ENCODE measurements at places on chromosomes 1 and 21. TPM values are rescaled to one million over a fixed set of nuclear protein-coding genes. Genes with fewer than 3 reads are reported as not detected.

The GRIK3 gene
- total RNA-seq: not detected

The SLC6A17 gene
- 0.23 TPM for total RNA-seq

The SLC44A3 gene
- total RNA-seq: 1.5 TPM

DNA sequence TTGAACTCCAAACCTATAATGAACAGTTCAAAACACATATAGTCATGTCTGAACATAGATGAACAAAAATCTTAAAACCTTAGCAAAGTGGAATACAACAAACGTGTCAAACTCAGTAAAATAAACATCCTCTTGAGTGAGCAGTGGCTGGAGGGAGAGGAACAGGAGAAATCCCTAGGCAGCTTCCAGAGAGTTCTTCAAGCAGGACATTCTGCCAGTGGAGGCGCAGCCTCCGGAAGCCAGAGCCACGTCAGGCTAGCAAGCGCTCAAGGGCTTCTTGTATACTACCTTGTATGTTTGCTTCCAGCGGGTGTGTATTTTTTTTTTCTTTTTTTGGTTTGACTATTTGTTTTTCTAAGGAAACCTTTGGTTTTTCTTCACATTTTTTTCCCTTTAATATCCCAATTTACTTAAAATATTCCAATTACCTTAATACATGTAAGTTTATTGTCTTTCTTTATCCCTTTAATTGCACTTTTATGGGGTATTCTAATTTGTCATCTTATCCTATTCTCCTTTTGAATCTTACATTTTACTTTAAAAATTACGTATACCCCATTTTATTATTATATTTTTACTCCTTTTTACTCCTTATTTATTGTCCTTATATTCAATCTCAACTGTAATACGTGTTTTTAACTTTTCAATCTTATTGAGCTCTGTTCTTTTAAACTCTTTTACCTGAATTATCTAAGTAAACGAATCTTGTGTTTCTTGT, 42.0 kb downstream of the COLGALT2 start:
- no peak for DNase-seq

DNA sequence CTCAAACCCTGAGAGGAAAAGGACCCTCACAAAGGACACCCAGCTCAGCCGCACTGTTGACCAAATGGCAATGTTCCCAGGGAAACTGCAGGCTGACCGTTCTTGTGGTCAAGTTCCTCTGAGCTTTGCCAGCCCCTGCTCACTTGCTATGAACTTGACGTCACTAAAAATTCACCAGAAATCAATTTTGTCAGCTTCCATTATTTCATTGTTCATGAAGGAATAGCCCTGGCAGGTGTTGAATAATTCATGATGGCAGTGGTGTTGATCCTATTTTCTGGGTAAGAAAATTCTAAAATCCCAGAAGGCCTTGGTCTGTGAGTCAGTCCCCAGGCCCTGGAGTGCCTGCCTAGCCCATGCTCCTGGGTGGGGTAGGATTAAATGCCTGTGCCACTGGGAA, 318.9 kb downstream of the ZNF326 start:
- DNase-seq: no peak

- DNase-seq: no peak
These were observed 519.3 kb upstream of the CXADR start for GRCh38 chr21:16993416-16994038.

The PIK3R3 gene
- 13.4 TPM for total RNA-seq

DNA sequence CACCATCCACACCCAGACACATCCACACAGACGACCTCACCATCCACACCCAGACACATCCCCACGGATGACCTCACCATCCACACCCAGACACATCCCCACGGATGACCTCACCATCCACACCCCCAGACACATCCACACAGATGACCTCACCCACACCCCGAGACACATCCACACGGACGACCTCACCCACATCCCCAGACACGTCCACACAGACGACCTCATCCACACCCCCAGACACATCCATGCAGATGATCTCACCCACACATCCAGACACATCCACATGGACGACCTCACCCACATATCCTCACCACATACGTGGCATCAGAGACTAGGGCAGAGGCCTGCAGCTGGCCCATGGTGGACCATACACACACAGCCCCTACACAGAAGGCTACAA, 14.7 kb upstream of the FABP3 start:
- no peak for DNase-seq

GRCh38 chr1:156639601-156640101, 2.3 kb upstream of the BCAN start:
- DNase-seq: peak; percentile 58

DNA sequence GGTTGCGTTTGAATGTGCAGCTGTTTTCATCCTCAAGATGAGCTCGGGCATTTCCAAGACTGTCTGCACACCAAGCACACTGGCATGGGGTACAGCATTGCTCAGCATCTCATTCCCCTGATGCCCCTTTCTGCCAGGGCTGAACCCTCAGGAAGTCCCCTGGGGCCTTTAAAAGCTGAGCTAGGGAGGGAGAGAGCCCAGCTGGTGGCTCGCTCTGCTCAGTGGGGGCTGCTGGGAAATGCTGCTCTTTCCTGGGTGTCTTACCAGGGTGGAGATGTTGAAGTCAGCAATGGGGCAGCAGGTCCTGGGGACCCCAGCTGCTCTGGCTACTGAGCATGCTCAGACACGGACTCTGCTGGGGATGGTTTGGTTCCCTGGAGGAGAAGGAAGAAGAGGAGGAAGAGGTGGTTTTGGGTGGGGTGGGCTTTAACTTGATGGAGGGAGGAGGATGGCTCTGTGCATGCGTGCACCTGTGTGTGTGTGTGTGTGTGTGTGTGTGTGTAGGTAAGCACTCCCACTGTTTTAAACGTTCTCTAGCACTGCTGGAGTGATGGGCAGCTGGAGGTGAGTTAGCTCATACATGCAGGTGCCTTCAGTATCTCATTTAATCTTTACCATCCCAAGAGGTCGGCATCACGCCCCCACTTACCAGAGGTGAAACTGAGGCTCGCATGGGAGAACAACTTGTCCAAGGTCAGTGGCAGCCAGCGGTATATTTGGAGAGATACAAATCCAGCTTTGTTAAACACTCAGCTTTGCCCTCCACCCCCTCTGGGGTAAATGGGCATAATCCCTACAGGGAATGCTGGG, 40.9 kb downstream of the ACTL8 start:
- DNase-seq: no peak

- no peak for DNase-seq
These were observed 8.9 kb upstream of the GLIS1 start for GRCh38 chr1:53747841-53748240.

DNA sequence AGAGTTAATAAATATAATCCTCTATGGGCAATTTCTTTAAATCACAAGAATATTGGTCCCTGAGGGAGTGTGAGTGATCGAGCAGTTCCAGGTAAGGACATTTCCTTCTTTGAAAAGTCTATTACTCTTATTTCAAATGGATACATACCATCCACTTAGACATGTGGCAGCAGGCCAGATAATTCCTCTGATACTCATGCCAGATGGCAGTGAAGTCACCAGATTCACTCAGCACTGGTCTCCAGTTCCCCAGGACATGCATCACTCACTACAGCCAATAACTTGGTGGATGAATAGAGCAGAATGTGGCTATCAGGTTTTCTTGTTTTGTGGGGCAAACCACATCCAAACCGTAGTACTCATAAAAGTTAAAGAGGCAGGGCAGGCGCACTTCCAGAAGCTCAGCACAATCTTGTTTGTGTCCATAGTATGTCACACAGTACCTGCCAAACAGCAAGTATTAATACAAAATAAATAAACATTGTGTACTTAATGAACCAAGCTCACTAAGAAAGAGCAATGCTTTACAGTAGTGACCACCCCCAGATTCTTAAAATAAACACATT, 74.2 kb upstream of the CD53 start:
- no peak for DNase-seq

DNA sequence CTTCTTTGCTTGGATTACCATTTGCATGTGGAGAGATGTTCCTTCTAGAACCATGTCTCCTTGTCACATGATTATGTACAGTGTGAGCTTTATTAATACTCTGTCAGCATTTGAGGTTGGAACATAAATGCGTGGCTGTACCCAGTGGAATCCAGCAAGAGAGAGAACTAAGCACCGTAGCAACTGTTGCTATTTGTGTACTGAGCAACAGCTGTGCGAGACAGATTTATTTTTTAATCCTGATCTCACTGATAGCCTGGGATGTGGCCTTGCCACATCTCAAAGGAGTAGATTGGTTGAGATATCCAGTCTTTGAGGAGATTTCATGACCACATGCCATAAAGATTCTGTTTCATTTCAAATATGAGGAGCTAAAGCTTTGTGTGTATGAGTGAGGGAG, 43.4 kb downstream of the KIF1B start:
- DNase-seq: peak; percentile 98

GRCh38 chr1:26345718-26346117, 8.2 kb downstream of the CRYBG2 start:
- no peak for DNase-seq

DNA sequence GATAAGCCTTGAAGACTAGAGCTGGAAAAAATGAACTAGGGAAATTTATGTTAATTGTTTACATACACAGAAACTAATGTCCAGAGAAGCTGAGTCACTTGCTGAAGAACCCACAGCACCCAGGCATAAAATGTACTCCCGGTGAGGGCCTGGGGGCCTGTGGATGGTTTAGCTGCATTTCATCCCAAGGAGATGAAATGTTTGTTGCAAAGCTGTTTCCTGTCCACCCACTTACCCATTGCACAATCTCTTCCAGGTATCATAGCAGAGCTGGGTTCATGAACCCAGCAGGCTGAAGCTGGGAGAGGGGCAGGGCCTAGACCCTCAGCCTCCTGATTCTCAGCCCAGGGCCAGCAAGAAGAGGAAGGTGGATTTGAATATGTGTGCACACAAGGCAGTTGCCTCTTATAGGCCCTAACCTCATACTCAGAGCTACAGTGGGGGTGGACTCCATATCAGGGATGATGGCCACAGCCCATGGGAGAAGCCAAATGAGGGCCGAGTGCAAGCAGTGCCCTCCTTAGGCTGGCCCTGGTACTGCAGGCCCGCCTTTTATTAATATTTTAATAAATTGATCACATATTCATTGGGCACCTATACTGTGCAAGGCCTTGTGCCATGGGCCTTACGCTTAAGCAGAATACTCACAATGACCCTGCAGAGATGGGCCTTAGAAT, 110.8 kb downstream of the LACTBL1 start:
- DNase-seq: peak; percentile 34

The C8A gene
- not detected for total RNA-seq

DNA sequence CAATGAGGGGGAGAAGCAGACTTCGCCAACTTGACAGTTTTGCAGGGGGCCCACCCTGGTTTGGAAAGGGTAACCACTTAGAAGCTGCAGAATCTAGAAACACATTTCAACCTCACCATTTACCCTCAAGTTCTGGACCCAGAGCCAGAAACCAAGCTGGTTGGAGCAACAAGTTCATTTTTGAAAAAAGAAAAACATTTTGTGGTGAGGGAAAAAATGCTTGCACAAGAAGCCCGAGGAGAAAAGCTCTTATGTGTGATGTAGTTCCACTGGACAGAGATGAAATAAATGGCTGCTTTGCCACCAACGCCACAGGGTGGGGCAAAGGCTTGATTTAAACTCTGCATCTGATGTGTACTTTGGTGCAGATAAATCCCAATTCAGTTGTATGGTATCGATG, 10.6 kb upstream of the NGF start:
- DNase-seq: no peak

- DNase-seq: no peak
These were observed 10.9 kb upstream of the RGS2 start for GRCh38 chr1:192797891-192798290.

The C8B gene
- total RNA-seq: not detected

The S100A7 gene
- total RNA-seq: not detected

The IRF6 gene
- total RNA-seq: not detected

The SEMA4A gene
- total RNA-seq: 0.64 TPM

DNA sequence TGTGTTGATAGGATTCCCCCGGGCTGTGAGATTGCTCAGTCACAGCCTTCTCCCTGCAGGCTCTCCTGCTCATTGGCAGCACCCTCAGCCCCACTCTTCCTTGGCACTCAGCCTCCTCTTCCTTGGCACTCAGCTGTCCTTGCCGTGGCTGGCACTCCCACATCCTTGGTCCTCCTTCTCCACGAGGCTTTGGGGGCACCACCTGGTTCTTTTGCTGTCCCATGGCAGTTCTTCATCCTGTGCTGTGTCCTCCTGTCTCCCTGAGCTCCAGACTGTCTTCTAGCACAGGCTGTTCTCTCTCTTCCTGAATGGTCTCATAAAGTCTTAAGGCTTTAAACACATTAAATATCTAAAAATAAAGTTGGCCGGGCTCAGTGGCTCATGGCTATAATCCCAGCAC, 27.0 kb downstream of the PKNOX1 start:
- DNase-seq: no peak

The OR2L5 gene
- not detected for total RNA-seq

DNA sequence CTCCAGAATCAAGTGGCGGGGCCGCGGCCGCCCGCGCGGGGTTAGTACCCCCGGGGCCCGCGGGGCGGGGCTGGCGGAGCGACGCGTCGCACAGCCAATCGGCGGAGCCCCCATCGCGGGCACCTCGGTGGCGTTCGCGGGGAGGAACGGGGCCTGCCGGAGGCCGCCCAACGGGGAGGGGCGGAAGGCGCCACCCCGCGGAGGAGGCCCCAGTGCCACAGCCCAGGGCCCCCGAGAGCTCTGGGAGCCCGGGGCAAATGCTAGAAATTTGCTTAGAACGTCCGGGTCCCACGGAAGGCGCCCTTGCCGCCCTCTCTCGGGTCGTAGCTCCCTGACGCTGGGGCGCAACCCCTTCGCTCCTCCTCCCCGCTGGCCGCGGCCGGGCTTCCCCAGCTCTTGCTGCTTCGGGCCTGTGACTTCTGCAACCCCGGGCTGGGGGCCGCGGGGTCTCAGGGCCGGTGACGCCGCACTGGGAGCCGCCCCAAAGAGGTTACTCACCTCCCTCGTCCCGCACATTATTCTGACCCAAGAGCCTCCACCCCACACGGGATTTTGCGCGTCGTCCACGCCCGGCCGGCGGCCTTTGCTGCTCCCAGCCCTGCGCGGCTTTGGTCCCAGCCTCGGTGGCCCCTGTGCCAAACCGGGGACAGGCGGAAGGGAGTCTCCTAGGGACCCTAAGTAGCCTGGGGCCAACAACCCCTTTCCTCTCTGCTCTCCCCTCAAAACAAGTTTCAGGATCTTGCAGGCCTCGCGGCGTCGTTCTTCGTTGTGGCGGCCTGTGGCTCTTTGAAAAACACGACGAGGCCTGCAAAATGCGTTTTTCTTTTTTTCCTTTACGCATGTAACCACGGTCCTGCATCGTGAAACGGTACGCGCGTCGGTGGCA, at the start of gene RUNX3:
RUNX3 (minus strand) TSS at position 17 of the 886 bp plus-strand sequence. CDS start 408 bp downstream, outside the sequence.
- DNase-seq: no peak

The RGSL1 gene
- total RNA-seq: not detected

The FUBP1 gene
- 92.9 TPM for total RNA-seq

The FCN3 gene
- not detected for total RNA-seq

The FMOD gene
- total RNA-seq: 3.0 TPM

DNA sequence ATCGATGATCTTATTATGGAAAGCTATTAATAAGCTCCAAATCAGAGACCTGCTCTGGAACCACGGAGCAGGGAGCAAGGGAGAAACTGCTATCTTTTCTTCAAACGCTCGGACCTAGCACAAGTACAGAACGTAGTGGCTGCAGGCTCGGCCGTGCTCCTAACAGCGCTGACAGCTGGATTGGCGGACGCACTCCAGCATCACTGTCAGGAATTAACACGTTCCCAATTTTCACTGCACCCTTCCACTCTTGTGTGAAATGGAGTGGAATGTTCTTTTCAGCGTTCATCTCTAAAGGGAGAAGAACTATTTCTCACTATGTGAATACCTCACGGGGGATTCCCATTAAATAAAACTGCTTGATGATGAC, 106.9 kb downstream of the ZNF281 start:
- DNase-seq: no peak

All from LHCN-M2 (cell line).